ENCODE measurements at places on chromosomes 5 and 9. TPM values are rescaled to one million over a fixed set of nuclear protein-coding genes. Genes with fewer than 3 reads are reported as not detected.

DNA sequence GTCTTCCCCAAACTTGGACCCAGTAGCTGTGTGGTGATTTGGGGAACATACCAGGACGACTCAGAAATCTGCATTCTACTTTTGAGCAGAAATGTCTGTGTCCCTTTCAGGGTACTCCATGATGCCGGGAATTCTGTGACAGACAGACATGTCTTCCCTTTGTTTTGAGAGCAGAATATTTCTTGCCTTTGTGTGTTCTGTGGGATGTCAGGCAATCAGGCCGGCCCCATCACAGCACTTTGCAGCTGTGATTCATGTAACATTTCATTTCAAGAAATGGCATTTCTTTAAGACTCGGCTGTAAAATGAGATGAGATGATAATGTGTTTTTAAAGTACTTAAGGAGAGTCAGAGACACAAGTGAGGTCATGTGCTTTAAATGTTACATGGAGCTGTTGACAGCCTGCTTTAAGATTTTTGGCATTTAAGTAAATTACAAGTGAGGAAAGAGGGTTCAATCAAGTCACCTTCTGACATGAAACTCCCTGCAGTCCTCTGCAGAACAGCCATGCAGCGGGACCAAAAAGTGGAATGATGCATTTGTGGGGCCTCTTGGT is 98.7 kb downstream of the SLC28A3 start:
- DNase-seq = no peak
- no peaks in the 10 kb centered on the region for H3K27me3 ChIP-seq
- no peaks in the 10 kb centered on the region for H3K4me1 ChIP-seq
- H3K4me3 ChIP-seq = no peak overlapping the region
- no peak overlapping the region for H3K27ac ChIP-seq
- H3K36me3 ChIP-seq = no peaks in the 10 kb centered on the region

- H3K4me3 ChIP-seq = no peak overlapping the region
- H3K36me3 ChIP-seq = peaks cover 23% of the 10 kb centered on the region
- no peaks in the 10 kb centered on the region for H3K4me1 ChIP-seq
- H3K27ac ChIP-seq = no peak overlapping the region
- H3K27me3 ChIP-seq = no peaks in the 10 kb centered on the region
Measured at GRCh38 chr9:35406183-35406959, 83.5 kb upstream of the RUSC2 start.

The NOXA1 gene
- 9.6 TPM for total RNA-seq

- no peak overlapping the region for H3K4me3 ChIP-seq
- H3K27ac ChIP-seq = no peak overlapping the region
- DNase-seq = no peak
- no peaks in the 10 kb centered on the region for H3K36me3 ChIP-seq
- H3K4me1 ChIP-seq = no peaks in the 10 kb centered on the region
- no peaks in the 10 kb centered on the region for H3K27me3 ChIP-seq
Measured at GRCh38 chr5:83662558-83662957, 58.1 kb downstream of the HAPLN1 start.

The CDH9 gene
- not detected for total RNA-seq

DNA sequence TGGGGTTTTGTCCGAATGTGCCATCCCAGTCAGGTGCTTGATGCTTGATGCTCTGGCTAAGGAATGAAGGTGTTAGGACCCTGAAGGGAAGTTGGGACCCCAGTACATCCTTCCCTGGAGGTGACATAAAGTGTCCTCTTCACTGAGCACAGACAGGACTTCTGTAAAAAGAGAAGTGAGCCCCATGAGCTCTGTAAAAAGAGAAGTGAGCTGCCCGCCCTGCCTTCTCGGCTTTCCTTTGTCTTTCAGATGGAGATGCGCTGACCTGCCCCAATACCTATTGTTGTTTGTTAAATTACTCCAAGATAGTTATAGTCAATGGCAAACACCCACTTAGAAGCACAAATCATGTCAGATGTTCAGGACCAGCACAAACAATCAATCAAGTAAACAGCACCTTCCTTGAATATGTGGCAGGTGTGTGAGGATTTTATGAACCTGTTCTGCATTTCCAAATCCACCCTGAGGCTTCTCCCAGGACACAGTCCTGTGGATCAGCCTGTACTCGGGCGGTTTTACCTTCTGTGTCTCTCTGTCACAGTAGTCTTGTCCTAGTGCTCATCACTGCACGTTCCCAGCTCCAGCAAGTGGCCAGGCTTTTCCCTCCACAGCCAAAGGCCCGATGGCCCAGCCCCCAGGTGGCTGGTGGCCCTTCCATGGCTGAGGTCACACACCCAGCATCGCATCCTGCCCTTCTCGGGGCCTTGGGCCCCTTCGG is 191.4 kb downstream of the MTRR start:
- H3K4me3 ChIP-seq = no peak overlapping the region
- H3K36me3 ChIP-seq = no peaks in the 10 kb centered on the region
- H3K27ac ChIP-seq = no peak overlapping the region
- H3K4me1 ChIP-seq = no peaks in the 10 kb centered on the region

The HAPLN1 gene
- 14.1 TPM for total RNA-seq

The CDKN2B gene
- 2.6 TPM for total RNA-seq

GRCh38 chr5:50684721-50685120 is 18.3 kb downstream of the PARP8 start:
- no peaks in the 10 kb centered on the region for H3K36me3 ChIP-seq
- H3K4me1 ChIP-seq = peaks cover 23% of the 10 kb centered on the region
- no peak overlapping the region for H3K27ac ChIP-seq

The HMCN2 gene
- total RNA-seq = 2.4 TPM

Measured in thoracic aorta (tissue), 2 donors.